ENCODE measurements at places on chromosomes 6 and 20.

GRCh38 chr6:68559716-68560115 lies 75.4 kb upstream of the ADGRB3 start:
- no peak for DNase-seq

DNA sequence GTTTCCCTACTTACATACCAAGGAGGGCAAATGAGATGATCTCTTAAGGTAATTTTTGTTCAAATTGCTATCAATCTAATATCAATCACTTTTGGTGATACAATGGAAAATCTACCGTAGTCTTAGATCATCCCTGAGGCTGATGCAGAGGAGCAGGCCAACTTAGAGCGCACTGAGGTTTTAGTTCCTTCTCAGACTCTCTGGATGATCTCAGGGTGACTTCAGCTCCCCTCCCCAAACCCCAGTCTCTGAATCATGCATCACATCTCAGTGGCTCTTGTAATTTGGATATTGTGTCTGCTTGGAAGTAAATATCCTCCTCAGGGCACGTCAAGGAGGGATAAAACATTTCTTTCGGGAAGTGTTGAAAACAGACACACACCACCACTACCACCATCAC lies 5.9 kb downstream of the TUBB2B start:
- DNase-seq = peak; percentile 21

DNA sequence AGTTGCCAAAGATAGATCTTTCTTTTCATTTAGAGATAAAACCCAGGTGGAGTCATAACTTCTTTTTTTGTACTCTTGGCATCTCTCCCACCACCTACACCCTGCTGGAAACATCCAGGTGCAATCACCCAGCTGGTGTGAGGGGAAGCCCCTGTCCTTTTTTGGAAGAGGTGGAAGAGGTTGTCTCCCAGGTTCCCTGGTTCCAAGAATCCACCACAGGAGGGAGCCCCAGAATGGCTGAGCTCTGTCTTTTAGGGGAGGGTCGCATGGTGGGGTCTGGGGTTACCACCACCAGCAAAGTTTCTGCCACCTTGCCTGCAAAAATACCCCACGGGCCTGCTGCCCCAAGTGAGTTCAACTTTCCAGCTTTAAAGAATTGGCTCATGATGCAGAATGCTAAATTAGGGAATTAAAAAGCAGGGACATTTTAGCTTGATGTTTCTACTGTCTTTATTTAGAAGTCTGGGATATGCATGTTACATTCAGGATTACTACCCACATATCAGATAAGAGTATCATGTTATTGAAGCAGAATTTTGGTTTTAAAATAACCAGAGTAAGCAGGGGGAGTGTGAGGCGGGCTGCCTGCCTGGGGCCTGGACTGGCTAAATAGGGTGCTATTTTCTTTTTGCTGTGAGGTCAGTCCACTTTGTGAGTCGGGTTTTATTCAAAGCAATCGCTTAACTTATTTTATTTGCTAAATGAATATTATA lies 11.0 kb downstream of the SMOC2 start:
- no peak for DNase-seq

- DNase-seq = no peak
These were observed 164.0 kb upstream of the RUNX2 start for GRCh38 chr6:45163952-45164766.

- no peak for DNase-seq
These were observed 194.7 kb downstream of the TENT5A start for GRCh38 chr6:81557811-81558210.

DNA sequence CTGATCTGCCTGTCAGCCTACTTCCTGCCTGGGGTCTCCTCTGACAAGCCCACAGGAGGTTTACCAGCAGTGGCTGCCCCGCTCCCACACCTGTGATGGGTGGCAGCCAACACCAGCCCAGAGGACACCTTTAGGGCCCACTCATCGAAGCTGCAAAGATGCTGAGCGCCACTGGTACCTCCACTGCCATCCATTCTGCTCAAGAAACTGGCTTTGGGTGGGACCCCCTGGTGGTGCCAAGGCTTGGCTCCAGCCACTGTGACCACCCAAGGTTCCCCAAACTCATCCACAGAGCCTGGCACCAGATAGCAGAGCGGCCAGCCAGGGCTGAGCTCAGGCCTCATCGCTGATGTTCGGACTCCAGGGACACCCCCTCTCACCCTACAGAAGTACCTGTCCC lies 42.5 kb downstream of the PREX1 start:
- DNase-seq = no peak

DNA sequence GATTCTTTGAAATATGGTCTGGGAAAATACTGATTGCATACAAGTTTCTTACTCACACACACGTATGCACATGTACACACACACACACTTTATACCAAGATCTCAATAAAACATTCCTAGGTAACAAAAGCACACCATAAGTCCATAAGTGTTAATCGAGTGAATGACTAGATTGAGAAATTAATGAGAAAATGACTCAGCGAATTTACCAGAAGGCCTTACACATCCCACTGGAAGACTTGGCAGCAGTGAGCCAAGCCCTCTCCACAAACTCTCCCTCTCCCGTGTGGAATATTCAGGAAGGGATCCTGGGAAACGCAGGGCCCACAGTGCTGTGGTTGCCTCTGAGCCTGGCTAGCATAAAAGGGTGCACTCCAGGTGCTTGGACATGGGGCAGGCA lies 227.2 kb downstream of the LY86 start:
- DNase-seq = no peak

DNA sequence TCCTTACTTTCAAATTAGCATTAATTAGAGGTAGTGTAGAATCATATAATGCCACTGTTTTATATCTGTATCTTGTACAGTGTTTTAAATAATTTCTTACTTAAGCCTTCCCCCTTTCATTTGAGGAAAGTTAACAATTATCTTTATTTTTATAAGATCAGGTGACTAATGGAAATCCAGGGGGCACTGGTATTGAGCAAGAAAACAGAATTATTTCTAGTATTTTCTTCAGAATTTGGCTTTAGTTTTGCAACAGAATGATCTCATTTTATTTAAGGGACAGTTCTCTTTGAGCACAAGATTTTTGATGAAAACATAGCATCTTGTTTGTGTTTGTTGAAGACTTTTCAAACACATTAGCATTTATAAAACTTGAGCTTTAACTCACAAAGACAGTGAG lies 55.9 kb downstream of the RNF217 start:
- no peak for DNase-seq

DNA sequence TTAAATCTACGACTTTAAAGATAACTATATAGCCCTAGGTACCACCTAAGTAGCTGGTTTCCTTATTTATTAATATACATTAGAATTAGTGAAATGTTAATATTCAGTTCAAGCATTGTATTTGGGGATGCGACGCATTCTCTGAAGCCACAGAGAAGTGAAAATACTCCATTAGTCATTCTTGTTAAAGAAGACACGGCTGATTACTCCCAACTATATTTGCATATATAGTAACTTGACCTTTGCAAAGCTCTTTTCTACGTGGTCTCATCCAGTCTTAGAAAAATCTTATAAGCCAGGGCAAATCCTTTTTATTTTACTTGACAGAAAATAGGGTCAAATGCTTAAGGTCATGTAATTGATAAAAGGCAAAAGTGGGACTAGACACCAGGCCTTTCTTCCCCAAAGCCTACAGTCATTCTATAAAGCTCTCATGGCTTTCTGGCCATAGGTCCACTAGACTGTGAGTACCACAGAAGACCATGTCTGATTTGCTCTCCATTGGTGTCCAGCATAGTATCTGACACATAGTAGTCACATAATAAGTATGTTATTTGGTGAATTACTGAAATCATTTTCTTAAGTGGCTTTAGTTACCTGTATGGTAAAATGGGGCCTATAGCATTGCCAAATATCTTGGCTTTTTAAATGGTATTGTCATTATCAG lies 11.3 kb downstream of the ZHX3 start:
- DNase-seq = peak; percentile 35

GRCh38 chr6:32664827-32665362 lies 1.6 kb downstream of the HLA-DQB1 start:
- DNase-seq = no peak
